CD4-positive, alpha-beta T cell treated with Interleukin-15 for 4 hours (primary cell): ENCODE measurements at places on chromosomes 2 and 18.
A peak's percentile ranks its signal among the peaks of the same experiment; 100 is the strongest.

DNA sequence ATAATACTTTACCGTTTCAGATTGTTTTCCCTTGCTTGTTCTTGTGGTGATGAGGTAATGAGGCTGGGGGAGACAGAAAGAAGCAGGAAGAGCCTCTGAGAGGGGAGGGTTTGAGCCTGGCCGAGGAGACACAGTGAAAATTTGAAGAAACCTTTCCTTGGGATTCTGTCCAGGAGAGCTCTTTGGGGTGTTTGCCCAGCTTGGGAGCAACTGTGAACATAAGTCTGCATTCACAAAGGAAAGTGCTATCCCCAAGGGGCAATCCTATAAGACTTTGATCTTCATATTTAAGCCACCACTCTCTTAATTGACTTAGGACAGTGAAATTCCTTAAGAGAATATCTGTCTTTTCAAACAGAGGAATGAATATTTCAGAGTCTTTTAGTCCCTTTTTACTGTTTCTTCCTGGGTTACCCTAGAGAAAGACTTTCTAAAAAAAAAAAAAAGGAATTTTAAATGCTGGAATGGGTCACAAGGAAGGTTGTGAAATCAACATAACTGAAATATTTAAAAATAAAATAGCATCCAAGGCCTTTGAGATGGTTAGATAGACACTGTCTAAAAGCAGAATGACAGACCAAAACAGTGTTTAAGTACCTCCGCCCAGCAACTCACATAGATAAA lies 52.5 kb upstream of the STAM2 start:
- DNase-seq, result no peak

GRCh38 chr2:77104554-77104953 lies 417.6 kb downstream of the LRRTM4 start:
- DNase-seq, result no peak

DNA sequence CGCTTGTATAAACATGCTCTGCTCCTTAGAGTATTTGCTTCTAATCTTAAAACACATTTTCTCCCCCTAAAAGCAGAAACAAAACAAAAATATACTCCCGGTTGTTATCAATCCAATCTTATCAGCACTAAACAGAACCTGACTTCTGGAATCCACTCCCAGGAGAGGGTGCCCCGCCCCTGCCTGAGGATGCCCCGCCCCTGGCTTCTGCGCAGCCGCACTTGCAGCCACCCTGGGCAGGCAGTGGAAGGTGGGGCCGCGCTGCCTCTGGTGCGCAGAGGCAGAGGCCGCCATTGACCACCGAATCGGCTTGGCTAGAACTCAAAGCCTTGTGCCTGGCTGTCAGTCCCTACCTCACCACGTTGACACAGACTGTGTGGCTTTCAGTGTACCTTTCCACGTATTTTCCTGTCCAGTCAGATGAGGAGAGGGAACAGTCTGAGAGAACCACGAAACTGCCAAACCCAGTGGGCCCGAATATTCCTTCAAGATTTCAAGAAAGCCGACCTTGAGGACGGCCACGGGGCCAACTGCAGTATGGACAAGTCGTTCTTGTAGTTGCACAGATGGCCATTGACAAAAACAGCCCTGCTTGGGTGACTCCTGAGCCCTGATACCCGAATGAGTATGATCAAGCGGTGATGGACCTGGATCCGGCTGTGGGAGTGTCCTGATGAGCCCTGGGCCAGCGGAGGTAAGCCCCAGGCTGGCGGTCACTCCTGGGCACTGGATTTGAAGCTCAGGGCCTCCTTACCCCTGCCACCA lies 46.2 kb upstream of the ARHGAP28 start:
- no peak for DNase-seq

DNA sequence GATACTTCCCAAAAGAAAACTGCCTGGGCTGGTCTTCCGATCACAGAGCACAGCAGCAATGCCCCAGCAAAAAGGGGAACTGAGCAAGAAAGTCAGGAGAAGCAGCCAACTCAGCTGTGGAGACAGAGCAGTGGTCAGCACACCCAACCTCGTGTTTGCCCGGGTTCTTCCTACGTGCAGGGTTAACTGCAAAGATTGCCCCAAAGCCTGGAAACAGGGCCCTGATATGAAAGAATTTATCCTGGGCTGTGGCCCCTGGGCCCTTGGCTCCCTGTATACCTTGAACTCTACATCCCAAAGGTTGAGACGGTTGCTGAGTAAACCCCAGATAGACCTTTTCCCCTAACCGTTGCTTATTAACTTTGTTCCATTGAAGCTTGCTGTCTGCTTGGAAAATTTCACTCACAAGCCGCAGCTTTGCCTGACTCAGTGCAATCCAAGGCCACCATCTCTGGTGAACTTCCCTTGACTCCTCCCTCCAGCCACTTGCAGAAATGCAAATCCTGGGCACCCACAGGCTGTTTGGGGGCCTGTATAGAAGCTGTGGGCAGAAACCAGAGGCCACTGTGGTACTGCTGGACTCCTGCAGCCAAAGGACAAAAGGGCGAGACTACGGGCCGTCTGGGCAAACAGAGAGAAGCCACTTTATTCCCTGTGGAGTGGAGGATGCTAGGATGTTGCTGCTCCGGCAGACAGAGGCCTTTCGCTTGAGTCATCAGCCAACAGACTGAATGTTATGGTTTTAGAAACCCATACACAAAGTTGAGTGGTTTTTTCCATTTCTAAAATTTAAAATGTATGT lies 18.2 kb downstream of the NRP2 start:
- DNase-seq, result no peak

DNA sequence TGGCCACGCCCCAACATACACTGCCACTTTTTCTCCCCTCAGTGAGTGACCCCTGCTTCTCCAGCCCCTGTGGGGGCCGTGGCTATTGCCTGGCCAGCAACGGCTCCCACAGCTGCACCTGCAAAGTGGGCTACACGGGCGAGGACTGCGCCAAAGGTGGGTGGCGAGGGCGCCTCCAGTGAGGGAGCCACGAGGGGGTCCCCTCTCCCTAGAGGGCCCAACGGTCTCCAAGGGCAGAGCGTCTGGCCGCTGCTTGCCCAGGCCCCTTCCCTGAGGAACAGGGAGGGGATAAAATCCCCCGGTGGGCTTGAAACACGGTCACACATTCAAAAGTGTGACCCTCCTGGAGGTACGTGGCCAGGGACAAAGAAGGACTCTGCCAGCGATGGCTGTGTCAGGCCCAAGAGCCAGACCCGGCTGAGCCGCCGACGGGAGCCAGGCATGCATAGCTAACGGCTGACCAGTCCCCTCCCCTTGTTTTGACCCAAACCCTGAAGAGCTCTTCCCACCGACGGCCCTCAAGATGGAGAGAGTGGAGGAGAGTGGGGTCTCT lies 37.2 kb downstream of the MTERF4 start:
- no peak for DNase-seq

- no peak for DNase-seq
Measured at GRCh38 chr2:209322041-209322440, 101.8 kb upstream of the MAP2 start.

- no peak for DNase-seq
Measured at GRCh38 chr2:196330645-196331044, 159.3 kb upstream of the STK17B start.

GRCh38 chr2:39649511-39649910 lies 16.2 kb upstream of the TMEM178A start:
- DNase-seq, result no peak

- DNase-seq, result no peak
Measured at GRCh38 chr2:123688231-123688940, 336.7 kb upstream of the CNTNAP5 start.

DNA sequence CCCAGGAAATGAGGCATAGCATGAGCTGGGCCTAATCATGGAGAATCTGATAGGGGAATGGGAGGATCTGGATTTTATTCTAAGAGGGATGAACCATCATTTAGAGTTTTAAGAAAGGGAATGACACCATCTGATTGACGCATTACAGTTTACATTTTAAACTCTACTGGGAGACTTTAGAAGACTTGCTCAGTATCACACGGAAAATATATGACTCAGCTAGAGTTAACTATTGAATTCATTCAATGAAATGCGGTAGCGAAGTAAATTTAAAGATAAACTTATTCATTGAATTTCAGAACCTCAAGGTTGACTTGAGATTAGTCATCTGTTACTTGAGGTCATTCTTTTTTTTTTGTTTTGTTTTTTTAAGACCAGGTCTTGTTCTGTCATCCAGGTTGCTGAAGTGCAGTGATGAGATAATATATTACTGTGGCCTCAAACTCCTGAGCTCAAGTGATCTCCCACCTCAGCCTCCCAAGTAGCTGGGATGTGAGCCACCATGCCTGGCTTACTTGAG lies 25.0 kb downstream of the MC4R start:
- DNase-seq, result no peak

DNA sequence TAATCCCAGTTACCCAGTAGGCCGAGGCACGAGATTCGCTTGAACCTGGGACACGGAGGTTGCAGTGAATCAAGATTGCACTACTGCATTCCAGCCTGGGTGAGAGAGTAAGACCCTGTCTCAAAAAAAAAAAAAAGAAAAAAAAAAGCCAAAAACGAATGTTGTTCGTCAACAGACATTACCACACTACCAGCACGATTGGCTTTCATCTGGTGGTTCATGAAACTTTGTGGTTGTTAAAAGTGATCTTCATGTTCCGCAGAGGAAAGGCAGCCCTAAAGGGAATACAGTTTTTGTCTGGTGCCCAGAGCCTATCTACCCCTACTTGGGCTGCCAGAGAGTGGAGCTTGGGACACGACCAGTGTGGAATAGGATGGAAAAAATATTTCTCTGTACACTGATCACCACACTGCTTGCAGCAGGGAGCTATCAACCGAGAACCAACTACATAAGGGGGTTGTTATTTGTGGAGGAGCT lies 13.6 kb upstream of the CXCR4 start:
- DNase-seq, result peak; percentile 68

- no peak for DNase-seq
Measured at GRCh38 chr2:105969552-105969951, 224.5 kb downstream of the UXS1 start.

- DNase-seq, result peak; percentile 20
Measured at GRCh38 chr18:22385718-22386117, 32.0 kb downstream of the CTAGE1 start.

GRCh38 chr2:144950899-144951560 lies 431.1 kb upstream of the ZEB2 start:
- DNase-seq, result no peak

DNA sequence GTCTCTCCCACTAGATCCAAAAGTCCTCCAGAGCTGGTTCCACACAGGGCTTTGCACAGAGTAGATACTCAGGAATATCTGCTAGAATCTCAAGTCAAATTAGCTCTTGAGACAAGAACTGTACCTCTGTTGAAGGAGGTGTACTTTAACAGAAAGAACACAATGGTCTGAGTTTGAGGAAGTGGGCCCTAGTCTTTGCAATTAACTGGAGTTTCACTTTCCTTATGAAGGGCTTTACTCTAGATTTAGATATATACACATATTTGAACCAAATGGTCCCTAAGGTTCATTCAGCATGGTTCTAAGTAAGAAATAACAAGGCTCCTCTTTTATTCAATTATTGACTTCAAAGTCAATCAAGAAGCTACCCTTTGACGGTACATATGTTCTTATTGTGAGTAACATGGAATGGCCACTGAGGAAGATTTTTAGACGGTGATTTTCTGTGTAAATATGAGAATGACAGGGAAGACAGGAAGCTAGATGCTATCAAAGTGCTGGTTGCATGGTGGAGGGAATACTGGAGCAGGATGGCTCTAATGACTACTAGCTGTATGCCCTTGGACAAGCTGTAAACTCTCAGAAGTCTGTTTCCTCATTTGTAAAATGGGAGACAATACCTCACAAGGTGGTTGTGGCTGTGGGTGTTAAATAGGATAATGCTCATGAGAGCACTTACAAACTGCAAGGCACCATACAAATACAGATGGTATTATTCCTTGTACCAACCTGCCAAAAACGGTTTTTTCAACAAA lies 73.5 kb upstream of the SERTAD2 start:
- DNase-seq, result peak; percentile 28

GRCh38 chr18:49678440-49678839 lies 116.6 kb downstream of the LIPG start:
- DNase-seq, result no peak

DNA sequence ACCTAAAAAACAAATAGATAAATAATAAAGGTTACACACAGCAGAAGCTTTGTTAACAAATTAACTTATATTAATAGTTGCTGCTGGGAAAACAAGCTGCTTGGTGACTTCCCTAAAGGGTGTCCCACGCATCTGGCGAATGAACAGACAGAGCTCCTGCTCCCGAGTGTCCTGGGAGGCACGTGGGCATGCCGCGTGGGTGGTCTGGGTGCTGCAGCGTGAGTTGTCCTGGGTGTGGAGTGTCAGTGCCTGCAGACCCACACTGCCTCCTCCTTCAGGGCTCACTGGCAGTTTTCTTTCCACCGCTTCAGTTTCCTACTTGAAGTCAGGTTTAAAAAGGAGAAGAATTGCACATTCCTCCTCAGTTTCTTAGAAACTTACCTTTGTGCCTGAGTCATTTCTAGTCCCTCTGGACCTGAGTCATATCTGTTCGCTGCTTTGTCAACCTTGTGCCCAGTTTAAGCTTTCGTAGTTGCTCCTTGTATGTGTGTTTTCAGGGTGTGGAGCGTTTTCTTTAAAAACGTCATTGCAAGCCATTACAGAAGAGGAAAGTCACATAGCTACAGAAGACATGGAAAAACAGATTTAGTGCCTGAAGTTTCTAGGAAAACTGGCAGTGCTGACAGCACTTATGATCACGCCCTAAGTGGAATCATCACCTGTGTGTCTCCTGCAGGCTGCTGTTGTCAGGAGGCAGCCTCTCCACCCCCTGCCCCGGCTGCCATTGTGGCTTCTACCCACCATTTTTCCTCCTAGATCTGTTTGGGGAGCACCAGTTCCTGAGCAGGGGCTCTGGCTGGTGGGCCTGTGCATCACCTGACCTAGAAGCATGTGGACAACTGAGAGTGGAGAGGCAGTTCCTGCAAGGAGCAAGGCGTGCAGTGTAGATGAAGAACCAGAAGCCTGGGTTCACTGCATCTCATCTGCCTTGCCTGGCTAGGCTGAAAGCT lies 24.5 kb downstream of the IMPA2 start:
- DNase-seq, result no peak

GRCh38 chr18:69804776-69805501 lies 142.7 kb downstream of the CD226 start:
- no peak for DNase-seq

DNA sequence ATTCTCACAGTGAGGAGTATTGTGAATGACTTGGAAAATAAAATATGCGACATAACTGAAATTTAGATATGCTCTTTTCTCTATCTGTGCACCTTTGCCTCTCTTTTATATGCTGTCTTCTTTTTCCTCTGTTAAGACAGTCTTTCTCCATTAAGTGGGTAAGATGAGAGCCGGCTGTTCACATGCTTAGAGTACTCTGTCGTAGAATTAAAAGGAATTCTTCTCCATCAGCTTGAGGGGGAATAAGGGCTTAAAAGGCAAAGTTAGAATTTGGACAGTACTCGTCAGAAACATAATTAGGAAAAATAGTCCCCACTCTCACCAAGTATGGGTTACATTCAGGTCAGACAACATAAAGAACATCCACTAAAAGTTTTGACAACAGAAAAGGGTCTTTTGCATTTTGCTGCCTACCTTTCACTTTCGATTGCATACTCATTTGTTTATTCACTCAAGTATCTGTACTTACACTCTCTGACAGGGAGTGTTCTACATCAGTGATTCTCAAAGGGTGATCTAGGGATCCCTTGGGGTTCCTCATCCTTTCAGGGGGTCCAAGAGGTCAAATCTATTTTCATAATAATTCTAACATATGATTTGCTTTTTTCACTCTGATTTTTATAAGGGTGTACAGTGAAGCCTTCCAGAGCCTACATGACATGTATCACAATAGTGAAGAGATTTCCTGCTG lies 48.0 kb downstream of the ARHGAP15 start:
- peak; percentile 31 for DNase-seq

- DNase-seq, result peak; percentile 33
Measured at GRCh38 chr2:159201360-159202063, 85.0 kb downstream of the WDSUB1 start.

- no peak for DNase-seq
Measured at GRCh38 chr18:45378933-45379332, 236.3 kb upstream of the SLC14A2 start.

GRCh38 chr2:121335294-121336290 lies 50.6 kb upstream of the TFCP2L1 start:
- no peak for DNase-seq
